ENCODE measurements at places on chromosomes 5 and 9.

DNA sequence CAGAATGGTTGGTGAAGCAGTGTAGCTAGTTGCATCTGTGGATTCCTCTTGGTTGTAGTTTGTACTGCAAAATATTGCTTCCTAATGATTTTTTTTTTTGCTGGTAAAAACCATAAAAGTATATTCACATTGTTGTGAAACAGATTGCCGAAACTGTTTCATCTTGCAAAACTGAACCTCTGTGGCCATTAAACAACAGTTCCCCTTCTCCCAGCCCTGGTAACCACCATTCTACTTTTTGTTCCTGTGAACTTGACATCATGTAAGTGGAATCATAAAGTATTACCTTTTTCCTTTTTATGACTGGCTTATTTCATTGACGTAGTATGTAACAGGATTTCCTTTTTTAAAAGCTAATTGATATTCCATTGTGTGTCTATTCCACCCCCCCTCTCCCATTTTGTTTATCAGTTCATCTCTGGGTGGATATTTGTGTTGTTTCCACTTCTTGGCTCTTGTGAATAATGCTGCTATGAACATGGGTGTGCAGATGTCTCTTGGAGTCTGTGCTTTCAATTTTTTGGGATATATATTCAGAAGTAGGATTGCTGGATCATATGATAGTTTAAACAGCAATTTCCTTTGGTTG lies 11.8 kb downstream of the SUB1 start:
- DNase-seq = no peak

- DNase-seq = no peak
Observed at GRCh38 chr5:134328619-134329018, 38.4 kb downstream of the CDKL3 start.

- DNase-seq = no peak
Observed at GRCh38 chr9:128102861-128103588, 24.5 kb downstream of the PTGES2 start.

DNA sequence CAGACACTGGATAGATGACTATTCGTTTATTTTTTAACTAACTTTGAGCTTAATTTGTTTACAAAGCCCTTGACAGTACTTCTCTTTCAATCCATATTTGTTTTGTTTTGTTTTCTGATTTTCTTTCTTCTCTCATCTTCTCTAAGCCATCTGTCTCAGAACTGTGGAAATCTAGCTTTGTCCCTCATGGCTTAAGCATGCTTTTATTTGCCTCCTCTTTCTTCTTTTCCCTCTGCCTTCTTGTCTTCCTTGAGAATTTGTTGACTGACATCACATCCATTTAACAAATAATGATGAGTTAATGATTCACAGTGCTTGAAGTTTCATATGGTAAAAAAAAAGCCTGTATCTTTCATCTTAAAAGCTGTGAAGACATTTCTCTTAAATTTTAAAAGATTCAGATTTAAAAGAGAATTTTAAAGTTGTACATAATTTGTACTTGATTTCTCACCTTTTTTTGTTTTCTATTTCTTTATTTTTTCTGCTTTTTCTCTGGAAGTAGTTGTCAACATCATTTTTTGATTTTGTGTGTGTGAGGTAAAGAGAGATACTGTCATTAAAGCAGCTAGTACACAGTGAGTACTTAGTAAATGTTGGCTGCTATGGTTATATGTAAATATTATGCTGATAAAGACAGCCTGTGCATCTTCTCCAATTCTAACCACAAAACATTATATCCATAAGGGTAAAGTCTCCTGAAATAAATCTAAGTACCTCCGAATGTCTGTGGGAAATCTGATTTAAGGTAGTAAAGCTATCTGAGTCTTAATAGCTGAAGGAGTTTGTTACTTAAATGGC lies 13.9 kb upstream of the SGCD start:
- no peak for DNase-seq

- DNase-seq = no peak
Observed at GRCh38 chr5:61274511-61274911, 57.5 kb upstream of the ZSWIM6 start.

DNA sequence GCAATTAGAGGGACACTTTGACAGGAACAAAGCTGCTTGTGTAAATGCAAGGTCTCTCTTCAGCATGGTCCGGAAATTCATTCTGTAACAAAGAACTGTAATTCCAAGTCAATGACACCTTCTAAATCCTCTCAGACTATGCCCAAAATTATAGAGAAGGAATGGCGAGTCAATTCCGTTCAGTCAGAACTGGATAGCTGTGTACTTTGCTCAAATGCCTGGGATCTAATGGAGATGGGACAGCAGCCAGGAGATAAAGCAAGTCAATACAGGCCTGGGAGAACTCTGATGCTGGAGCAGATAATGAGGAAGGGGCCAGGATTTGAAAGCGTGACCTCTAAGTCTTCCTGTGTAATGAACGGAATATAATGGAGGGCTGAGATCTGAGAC lies 96.4 kb upstream of the SPRY4 start:
- DNase-seq = no peak

DNA sequence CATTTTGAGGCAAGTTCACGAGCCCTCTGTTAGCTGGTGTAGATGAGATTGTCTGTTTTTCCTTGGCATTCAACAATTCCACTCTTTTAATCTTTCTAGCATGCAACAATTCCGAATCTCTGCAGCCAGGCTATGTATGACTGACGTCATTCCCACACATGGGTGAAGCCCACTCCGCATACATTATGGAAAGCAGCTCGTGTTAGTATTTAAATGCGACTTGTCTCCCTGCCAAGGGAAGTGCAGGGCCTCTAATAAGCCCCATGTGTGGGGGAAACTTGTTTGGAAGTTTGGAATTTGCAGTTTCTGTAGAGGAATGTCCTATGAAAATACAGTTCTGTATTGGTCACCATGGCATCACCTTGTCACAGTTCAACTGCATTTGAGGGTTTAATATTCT lies 146.0 kb upstream of the FBXL7 start:
- DNase-seq = no peak

GRCh38 chr5:148556835-148557234 lies 97.5 kb downstream of the HTR4 start:
- DNase-seq = no peak

DNA sequence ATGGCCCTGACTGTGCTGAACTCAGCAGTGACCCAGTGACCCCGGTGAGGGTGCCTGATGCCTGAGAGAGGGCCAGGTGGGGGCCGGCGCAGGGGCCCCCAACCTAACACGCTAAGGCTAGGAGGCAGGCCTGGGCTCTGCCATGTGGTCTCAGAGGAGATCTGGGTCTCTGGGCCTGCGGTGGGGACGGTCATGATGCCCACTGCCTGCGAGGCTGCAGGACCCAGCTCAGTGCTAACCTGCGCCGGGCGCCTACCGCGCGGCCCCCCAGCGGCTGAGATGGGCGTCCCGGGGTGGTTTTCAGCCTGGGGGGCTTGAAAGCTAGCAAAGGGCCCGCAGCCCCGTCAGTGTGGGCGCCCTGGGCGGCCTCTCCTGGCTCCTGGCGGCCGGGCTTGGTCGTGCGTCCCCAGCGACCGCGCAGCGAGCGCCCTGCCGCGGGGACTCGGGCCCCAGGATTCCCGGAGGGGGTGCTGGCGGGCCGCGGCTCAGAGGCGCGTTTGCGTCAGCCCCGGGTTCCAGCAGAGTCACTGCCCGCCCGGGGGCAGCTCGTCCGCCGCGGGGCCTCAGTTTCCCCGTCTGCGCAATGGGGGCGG lies 2.5 kb downstream of the EGFL7 start:
- DNase-seq = no peak

DNA sequence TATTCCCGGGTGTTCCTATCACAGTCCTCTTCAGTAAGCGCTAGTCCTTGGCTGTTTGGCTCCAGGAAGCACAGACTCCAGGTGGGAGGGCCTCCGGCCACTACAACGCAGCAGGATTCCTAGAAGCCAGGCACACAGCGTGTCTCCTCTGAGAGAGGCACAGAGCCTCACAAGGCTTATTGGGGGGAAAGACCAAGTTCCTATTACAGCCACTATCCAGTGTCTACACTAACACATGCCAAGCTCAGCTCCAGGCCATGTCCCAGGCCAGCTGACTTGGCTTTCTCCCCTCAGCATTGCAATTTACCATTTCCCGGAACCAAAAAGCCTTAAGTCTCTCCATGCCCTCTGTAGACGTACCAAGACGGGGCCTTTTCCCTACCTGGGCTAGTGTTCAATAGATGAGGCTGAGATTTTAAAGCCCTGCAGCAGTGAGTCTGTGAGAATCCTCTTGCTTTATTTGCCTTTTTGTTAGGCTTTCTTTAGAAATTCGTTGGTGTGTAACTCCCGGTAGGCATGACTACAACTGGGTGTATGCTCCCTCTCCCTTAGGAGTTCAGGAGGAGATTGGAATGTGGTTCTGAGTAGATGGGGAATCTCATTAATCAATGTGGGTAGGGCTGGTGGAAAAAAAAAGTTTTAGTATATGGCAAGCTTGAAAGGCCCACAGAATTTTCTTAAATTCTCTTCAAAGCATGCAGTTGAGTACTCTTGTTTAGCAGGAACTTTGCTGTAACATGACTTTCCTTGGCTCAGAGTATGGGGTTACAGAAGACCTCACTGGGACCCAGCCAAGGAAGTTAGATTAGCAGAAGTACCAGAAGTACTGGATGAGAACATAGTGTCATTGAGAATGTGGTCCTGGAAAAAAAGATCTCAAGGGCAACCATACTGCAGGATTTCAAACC lies 84.3 kb upstream of the SLC1A3 start:
- DNase-seq = no peak

GRCh38 chr9:122332083-122332482 lies 38.7 kb upstream of the PTGS1 start:
- no peak for DNase-seq

DNA sequence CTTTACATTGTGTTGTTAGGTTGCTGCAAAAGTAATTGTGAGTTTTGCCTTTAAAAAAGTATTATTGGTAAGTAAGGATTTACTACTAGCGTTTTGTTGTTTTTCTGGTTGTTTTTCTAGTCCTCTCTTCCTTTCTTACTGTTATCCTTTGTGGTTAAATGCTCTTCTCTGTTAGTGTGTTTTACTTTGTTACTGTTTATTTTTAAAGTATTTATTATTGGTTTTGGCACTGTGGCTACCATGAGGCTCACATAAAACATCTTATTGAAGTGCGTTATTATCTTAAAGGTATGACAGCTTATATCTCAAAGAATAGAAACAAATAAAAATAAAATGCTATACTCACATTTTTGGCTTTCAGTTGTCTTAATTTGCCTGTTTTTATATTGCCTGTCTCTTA lies 17.6 kb downstream of the DMXL1 start:
- no peak for DNase-seq

DNA sequence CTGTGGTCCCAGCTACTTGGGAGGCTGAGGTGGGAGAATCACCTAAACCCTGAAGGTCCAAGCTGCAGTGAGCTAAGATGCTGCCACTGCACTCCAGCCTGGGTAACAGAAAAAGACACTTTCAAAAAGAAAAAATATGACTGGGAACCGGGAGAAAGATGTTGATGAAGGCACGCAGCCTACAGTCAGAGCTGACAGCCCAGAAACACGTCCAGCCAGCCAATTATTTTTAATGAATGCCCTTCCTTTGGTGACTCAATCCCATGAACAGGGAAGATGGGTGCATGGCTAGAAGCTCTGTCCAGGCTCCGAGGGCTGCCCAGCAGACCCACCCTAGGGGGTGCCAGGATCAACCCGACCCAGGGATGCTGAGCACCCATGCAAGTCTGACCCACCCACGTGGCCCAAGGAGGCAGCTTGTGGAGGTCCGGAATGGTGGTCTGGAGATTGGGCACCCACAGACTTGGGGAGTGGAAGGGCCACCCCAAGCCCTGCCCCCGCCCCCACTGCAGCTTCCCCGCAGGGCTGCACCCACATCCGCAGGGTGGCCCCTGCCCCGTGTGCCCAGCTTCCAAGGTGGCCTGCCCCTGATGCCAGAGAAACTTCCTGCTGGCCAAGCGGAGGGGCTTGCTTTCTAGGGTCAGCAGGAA lies 51.0 kb downstream of the ADAMTS2 start:
- no peak for DNase-seq

GRCh38 chr5:136701191-136701590 lies 335.8 kb upstream of the TRPC7 start:
- no peak for DNase-seq

DNA sequence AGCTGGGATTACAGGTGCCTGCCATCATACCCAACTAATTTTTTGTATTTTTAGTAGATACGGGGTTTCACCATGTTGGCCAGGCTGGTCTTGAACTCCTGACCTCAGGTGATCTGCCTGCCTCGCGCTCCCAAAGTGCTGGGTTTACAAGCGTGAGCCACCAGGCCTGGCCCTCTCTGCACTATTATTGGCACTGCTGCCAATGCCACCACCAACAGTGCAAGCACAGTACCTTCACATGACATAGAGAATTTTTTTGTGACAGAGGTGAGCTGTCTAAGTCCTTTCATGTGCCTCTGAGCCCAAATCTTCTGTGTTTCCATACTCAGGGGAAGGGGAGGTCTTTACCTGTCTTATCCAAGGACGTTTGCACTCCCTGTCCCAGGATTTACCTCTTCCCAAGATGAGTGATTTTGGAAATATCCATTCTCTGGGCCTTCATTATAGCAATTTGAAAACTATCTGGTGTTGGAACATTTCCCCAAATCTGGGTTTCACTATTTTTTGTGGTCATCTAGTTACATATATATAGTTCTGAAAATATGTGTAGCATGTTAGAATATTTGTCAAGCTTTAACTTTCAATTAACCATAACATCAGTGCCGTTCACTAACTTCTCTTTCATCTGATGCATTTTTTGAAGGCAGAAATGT lies 5.4 kb upstream of the CD180 start:
- DNase-seq = no peak

Measured in stimulated activated CD8-positive, alpha-beta memory T cell treated with anti-CD3 and anti-CD28 coated beads, Interleukin-15, amount 100 ng/mL, for 4 hours (primary cell).